ENCODE measurements at places on chromosomes 12 and 14.

GRCh38 chr12:3789838-3790237, 36.9 kb upstream of the CRACR2A start:
- no peak for DNase-seq

- DNase-seq = no peak
These were observed 145.8 kb downstream of the TSPAN9 start for GRCh38 chr12:3222979-3223378.

GRCh38 chr14:31057035-31057434, 30.9 kb upstream of the STRN3 start:
- DNase-seq = no peak

DNA sequence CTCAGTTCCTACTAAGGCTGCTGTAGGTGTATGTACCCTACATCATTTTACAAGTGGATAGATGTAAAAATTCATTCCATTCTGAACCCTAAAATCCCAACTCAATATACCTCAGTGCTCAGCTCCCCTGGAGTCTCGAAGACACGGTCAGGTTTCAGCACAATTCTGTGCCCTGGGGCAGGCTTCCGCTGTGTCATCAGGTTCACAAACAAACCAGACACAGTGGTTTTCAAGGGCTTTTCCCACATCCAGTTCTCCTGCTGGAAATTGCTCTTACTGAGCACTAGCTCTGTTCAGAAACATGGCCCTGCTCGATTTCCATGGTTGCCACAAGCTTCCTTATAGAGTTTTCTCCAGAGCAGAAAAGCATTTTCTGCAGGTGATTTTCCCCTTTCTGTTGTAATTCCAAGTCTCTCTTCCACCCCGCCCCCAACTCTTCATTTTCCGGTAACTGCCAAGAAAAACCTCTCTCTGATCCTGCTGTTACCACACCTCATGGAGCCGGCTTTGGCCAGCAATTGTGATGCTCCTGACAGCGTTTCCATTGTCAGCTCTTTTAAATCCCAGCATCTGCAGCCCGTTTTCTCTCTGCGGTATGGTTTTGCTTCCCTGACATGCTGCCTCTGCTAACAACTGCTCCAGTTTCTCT, 483.0 kb upstream of the CCDC196 start:
- no peak for DNase-seq

DNA sequence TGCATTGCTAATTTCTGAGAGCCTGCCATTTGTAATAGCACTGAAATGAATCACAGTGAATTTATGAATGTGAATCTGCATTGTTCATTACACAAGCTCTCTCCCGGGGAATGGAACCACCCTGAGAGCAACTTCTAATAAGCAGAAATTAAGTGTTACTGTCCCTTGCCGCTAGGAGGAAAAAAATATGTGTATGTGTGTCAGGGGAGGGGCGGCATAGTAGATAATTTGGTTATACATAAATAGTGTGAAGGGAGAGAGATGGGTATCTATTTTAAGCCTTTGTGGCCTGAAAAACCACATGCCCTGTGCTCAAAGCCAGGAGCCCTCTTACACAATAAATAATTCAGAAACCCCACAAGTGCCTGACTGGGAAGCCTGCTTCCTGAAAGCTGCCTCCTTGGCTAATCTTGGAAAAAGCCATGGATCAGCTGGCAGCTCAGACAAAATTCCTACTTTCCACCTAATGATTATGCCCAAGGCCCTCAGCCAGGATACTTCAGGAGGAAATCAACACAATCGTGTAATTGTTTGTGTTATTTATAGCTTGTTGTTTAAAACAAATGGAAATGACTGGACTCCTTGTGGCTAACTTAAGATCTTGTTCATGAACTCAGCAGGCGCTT, 366.2 kb upstream of the KITLG start:
- DNase-seq = no peak

- DNase-seq = no peak
These were observed 6.4 kb downstream of the MBD6 start for GRCh38 chr12:57528831-57529555.

GRCh38 chr12:56695327-56696101, 7.4 kb upstream of the PTGES3 start:
- DNase-seq = no peak

GRCh38 chr14:54785778-54786770, 116.6 kb downstream of the GCH1 start:
- DNase-seq = no peak
